Activated CD8-positive, alpha-beta memory T cell treated with anti-CD3 and anti-CD28 coated beads for 4 hours (primary cell): ENCODE measurements at places on chromosomes 3 and 15.

GRCh38 chr3:72042397-72043203 is 257.7 kb upstream of the PROK2 start:
- no peak for DNase-seq

DNA sequence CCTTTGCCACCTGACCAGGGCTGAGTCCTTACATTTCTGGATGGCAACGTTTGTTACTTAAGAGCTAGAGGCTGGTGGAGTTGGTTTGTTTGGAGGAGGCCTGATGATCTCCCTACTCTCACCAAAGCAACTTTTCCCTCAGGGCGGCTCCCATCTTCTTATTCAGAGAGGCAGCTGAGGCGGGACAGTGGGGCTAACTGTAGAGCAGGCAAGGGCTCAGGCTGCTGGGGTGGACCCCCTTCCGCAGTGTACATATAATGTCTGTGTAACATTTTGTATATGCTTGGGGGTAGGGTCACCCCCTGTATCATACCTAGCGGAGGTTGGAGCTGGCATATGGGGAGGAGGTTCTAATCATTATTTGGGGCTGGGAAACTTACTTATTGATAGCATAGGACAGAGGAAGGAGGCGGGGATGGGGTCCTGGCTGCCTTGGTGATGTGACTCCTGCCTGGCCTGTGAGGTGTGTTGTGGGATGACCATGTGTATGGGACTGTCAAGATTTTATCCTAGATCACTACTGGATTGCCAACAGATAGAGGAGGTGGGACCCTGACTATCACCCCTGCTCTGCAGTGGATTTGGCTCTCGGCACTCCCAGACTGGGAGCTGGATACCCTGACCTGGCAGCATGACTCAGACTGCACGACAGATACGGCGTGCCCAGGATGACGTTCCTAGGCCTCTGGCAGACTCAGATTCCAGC is 52.5 kb upstream of the UBE2Q2 start:
- no peak for DNase-seq

GRCh38 chr3:189269365-189269764 is 97.6 kb downstream of the TPRG1 start:
- DNase-seq = no peak

DNA sequence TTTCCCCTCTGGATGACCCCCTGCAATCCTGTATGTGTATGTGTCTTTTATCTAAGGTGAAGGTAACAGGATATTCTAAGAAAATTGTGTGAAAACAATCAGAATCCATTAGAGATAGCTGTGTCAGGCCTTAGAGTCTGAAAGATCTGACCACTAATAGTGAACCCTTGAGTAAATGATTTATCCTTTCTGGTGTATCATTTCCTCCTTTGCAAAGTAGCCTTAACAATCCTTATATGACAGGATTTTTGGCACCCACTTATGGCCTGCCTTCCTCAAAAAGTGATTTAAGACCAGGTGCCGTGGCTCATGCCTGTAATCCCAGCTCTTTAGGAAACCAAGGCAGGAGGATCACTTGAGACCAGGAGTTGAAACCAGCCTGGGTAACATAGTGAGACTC is 110.2 kb downstream of the RBPMS2 start:
- no peak for DNase-seq

DNA sequence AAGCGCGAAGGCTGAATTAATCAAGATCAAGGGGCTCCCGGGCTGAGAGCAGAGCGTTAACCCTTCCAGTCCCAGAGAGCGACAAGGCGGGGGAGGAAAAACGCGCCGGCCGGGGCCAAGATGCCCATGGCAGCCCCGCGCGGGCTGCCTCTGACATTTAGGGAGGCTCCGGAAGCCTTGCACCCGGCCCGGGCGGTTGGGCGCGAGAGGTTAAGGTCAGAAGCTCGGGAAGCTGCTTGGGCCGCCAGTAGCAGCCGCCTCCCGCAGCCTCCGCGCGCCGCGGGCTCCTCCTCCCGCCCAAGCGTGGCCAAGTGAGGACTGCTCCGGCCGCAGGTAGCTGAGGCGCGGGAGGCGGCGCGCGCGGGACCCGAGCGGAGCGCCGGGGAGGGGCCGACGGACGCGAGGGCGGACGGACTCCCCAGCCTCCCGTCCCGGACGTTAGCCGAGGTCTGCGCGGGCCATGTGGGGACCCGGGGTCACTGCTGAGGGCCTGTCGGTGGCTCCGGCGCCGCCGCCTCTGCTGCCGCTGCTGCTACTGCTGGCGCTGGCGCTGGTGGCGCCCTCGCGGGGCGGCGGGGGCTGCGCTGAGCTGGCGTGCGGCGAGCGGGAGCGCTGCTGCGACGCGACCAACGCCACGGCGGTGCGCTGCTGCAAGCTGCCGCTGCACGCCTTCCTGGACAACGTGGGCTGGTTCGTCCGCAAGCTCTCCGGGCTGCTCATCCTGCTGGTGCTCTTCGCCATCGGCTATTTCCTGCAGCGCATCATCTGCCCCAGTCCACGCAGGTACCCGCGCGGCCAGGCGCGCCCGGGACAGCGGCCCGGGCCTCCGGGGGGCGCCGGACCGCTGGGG is at the start of gene C3orf80:
TSS of gene C3orf80 (plus strand) at position 247 of the 850 bp plus-strand sequence. CDS start at position 461, 214 bp downstream.
- DNase-seq = no peak
